HT-29 (cell line): ENCODE measurements at places on chromosomes 1 and 21. TPM values are rescaled to one million over a fixed set of nuclear protein-coding genes. Genes with fewer than 3 reads are reported as not detected.

Gene FCGR1A
- total RNA-seq = not detected in 2 replicates

Gene CELA2A
- not detected in 2 replicates for total RNA-seq

GRCh38 chr1:82258887-82259286 is 458.2 kb downstream of the ADGRL2 start:
- DNase-seq = no peak

GRCh38 chr1:225768662-225769426 is 8.8 kb upstream of the SRP9 start:
- no peak for DNase-seq
